Activated naive CD4-positive, alpha-beta T cell treated with anti-CD3 and anti-CD28 coated beads, Interleukin-2, amount 50 U/mL, for 72 hours (primary cell): ENCODE measurements at places on chromosomes 11 and 22.
A peak's percentile ranks its signal among the peaks of the same experiment; 100 is the strongest.

- no peak for DNase-seq
Observed at GRCh38 chr11:125270711-125271110, 106.2 kb downstream of the PKNOX2 start.

- DNase-seq, result no peak
Observed at GRCh38 chr11:122046846-122047245, 69.2 kb downstream of the BLID start.

- no peak for DNase-seq
Observed at GRCh38 chr22:25475257-25476022, 89.0 kb upstream of the GRK3 start.

DNA sequence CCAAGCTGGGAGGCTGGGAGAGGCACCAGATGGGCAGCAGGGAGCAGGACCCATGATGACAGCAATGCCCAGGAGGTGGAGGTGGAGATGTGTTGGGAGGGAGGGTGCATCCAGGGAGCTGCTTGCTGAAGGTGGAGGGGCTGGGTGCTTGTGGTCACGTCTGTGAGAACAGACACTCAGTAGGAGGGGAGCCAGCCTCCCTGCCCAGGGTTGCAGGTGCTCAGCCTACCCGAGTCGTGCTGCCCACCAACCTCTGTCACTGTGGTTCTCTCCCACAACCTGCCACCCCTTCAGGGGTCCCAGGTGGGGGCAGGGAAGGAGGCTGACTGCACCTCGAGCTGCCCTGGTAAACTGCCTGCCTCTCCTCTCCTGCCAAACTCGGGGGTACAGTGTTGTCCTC, 5.5 kb downstream of the PRDX5 start:
- no peak for DNase-seq

GRCh38 chr11:116613206-116613875, 159.4 kb downstream of the BUD13 start:
- DNase-seq, result no peak

GRCh38 chr11:94774345-94774744, 6.2 kb downstream of the AMOTL1 start:
- DNase-seq, result no peak

DNA sequence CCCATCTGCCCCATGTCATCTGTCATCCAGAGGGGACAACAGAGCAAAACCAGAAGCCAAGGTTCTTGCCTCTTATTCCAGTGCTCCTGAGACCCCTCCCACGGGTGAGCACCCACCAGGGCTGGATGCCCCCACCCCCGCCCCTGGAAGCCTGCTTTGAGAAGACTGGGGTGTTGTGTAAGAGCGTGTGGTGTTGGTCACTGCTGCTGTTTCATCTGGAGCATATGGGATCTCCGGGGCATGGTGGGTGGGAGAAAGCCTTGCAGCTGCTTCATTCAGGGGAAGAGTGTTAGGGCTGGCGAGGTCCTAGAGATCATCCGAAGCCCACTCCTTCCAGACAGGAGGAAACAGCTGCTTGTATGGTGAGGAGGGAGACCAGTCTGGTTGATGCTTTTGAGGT, 54.1 kb downstream of the CHRDL2 start:
- DNase-seq, result no peak

- no peak for DNase-seq
Observed at GRCh38 chr22:28379951-28380350, 299.7 kb downstream of the TTC28 start.

DNA sequence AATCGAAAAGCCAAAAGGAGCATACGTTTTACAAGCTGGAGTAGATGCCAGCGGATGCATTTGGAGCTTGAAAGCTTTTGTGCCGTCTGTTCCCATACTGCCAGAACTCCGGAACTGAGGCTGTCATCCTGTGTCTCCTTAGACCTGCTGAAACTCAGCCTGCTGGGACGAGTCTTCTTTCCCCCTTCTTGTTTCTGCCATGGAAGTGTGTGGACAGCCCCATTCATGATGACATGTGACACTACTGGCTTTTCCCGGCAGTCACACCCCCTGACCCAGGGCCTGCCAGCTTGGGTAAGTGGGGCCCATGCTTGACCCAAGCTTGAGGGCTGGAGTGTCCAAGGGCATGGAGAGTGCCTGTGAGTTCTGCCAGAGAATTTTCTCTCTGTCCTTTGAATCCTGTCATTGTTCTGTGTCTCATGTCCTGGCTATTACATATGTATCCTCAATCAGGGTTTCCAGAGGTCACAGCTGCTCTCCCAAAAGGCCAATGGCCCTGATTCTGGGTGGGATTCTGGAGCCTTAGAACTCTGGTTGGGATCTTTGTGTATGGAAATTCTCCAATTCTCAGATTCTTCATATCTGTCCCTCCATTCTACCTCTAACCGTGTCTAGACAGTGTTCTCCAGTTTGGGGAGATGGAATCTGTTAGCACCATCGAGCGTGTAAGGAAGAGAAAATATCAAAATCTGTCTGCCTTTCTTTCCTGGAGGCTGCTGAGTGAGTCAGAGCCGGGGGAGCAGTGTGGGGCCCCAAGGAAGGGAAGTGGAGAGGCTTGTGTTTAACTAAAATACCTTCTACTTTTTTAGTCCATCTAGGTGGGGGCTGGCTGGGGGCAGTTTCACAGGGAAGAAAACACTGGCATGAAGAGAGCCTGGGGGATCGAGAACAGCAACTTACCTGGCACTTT, 73.2 kb downstream of the KIAA1671 start:
- DNase-seq, result no peak

DNA sequence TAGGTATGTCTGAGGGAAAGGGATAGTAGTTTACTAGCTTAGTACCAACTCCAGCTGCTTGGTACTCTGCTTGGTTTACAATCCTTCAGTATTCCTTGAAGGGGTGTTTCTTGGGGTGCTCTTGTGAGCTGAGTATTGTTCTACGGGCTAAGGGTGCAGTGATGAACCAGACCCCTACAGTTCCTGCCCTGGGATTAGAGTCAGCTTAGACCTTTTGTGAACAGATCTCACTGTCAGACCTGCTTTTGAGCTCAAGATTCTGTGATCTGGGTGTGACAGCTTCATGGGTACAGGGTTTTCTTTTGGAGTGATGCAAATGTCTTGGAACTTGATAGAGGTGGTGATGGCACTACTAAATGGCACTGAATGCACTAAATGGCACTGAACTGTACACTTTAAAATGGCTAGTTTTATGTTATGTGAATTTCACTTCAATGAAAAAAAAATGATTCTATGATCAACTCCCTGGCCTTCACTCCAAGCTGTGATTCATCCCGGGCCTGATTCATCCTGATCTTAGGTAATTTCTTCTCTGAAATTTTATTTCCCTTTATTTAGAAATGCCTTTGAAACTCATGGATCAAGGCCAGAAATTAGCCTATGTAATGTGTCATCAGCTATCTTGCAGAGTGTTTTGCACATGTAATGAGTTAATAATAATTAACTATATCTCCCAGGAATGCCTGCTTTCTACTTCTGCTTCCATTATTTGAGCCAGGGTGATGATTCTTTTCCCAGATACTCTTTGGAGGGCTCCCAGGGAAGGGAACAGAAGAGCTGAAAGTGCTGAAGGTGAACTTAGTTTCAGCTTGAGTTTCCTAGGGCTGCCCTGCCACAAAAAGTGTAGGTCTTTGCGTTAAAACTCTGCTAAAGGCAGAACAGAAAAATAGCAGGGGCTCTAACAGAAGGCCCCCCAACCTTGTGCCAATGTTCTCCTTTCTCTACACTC, 87.9 kb downstream of the NCAM1 start:
- DNase-seq, result no peak

- no peak for DNase-seq
Observed at GRCh38 chr11:46334211-46334610, 13.1 kb upstream of the DGKZ start.

DNA sequence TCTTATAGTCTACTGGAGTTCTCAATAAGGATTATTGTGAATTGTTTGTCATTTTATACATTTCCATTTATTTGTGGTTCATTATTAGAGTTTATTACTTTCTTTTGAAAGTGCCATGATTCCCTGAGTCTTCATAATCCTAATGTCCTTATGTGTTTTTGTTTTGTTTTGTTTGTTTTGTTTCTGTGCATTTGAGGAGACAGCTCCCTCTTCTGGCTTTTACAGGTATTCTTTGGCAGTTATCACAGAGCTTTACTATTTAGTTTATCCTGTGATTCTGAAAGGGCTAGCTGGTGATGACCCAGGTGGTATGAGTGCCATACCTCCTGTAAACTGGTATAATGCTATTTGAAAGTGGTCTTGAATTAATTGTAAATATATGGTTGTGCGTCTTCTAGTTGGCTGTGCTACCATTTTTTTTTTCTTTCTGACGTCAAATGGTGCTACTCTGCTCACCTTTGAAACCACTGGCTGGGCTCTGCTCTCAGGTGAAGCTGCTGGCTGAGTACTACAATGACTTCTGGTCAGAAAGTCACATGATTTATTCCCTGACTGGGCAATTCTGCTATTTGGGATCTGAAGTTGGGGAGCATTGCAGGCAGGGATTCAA, 751.2 kb downstream of the JRKL start:
- DNase-seq, result no peak

GRCh38 chr11:44611687-44612434, 46.4 kb downstream of the CD82 start:
- peak; percentile 36 for DNase-seq

DNA sequence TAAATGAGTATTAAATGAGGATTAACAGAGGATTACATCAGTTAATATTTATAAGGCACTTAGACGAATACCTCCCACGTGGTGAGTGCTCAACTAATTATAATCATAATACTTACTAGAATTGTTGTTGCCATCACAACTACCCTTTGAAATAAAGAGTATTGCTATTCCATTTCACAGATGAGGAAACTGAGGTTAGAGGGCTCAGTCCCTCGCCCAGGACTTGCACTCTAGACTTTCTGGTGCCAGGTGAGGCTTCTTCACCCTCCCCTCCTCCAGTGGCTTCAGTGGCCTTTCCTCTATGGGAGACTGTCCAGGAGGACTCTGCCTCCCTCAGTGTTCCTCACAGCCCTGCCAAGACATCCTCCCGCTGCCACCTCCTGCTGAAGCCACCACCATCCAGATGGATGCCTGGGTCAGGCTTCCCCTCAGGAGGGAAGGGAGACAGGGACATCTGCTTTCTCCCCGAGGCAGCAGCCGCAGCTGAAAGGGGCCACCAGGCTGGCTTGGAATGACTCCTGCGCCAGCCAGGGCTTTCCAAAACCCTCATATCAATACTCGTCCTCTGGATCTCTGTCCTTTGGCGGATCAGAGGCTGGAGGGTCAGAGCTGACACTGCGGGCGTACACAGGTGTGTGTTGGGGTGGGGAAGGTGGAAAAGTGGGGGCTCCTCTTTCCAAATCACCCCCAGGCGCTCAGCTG, 580.1 kb downstream of the BUD13 start:
- DNase-seq, result no peak

GRCh38 chr11:16925561-16926065, 88.6 kb downstream of the PLEKHA7 start:
- peak; percentile 60 for DNase-seq

- DNase-seq, result no peak
Observed at GRCh38 chr11:14623036-14623435, 20.6 kb upstream of the PDE3B start.

DNA sequence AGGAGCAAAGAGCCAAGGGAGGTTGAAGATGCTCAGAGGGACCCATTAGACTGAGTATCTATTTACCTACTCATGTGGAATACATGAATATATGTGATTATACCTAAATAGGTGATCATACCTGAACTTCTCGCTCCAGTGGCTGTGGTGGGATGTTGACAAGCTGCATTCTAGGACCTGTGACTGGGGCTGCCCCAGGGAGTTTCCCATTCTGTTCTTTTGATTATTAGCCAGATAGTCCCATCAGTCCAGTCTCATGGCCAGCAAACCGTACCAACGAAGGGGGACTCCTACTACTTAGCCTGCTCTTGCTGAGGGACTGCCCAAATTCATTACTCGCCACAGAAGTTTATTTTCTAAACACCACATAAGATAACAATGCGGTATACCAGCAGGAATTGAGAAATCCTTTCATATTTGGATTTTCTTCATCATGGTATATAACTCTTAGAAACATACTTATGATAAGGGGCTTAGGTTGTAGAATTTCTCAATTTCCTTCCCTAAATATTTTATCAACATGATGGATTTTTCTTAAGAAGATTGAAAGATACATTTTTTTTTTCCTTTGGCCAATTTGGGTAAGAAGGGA, 273.9 kb downstream of the NTM start:
- no peak for DNase-seq

DNA sequence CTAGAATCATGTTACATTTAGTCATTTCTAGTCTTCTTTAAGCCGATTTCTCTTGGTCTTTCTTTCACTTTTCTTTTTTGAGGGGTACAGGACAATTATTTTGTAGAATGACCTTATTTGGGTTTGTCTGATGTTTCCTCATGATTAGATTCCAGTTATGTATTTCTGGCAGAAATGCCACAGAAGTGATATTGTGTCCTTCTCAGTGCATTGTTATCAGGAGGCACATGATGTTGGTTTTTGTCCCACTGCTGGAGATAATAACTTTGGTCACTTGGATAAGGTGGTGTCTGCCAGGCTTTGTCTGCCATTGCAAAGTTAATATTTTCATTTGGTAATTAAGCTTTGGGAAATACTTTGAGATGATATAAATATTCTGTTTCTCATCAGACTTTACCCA, 100.3 kb downstream of the RRM1 start:
- no peak for DNase-seq

DNA sequence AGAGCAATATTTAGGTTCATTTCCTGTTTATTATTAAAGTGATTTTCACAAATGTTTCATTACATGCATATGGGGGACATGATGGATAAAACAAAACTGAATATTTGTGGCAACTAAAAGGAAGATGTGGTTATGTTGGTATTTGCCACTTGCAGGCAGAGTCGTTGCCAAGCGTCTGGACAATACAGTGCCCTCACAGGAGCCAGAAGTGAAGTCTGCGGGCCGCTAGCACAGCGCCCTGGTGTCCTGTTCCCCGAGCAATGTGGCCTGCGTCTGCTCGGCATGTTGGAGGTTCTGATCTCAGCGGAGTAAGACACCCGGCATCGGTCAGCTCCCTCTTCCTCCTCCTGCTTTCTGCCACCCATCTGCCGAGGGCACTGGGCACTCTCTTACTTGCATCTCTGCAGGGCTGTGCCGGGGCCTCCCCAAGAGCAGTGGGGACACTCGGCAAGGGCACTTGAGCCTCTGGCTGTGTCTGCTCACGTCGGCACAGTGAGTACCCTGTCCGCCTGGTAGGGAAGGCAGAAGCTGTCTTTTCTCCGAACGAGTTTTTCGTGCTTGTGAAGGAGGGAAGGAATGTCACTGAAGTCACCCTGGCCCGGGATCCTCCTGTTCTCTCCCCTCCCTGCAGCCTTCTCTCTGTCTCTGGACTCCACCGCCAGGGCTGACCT, 10.5 kb upstream of the TTLL12 start:
- DNase-seq, result no peak
